ENCODE measurements at places on chromosomes 3 and 15.

DNA sequence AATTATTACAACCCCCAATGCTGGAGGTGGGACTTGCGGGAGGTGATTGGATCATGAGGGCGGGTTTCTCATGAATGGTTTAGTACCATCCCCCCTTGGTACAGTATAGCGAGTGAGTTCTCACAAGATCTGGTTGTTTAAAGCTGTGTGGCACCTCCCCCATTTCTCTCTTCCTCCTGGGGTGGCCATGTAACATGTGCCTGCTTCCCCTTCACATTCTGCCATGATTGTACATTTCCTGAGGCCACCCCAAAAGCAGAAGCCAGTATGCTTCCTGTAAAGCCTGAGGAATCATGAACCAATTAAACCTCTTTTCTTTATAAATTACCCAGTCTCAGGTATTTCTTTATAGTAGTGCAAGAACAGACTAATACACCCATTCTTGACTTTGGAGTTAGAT, 20.3 kb upstream of the PROK2 start:
- DNase-seq = no peak

- DNase-seq = no peak
Observed at GRCh38 chr3:71989165-71989564, 204.2 kb upstream of the PROK2 start.

- DNase-seq = no peak
Observed at GRCh38 chr3:155869691-155870090, 759 bp upstream of the GMPS start.

- no peak for DNase-seq
Observed at GRCh38 chr3:157110761-157111278, 49.1 kb downstream of the CCNL1 start.

- no peak for DNase-seq
Observed at GRCh38 chr15:82944056-82944455, 8.5 kb downstream of the HOMER2 start.

DNA sequence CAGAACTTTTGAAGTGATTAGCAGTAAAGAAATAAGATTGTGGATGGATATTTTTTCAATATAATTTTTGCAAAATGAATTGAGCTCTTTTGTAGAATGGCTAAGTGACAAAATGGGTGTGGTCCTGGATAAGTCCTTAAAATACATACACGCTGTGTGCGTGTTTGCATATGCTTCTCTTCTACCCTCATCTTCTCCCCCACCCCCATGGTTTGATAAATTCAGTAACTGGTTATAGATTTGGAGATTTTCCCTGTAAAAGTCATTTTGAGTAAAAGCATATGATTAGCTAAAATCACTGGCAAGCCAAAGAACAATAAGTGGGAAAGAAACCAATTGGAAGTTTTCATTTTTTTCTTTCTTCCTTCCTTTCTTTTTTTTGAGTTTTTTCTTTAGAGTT, 453.9 kb upstream of the MDFIC2 start:
- DNase-seq = no peak

GRCh38 chr15:89870006-89870405, 23.8 kb downstream of the AP3S2 start:
- no peak for DNase-seq

- no peak for DNase-seq
Observed at GRCh38 chr3:105353485-105354161, 13.1 kb upstream of the ALCAM start.

DNA sequence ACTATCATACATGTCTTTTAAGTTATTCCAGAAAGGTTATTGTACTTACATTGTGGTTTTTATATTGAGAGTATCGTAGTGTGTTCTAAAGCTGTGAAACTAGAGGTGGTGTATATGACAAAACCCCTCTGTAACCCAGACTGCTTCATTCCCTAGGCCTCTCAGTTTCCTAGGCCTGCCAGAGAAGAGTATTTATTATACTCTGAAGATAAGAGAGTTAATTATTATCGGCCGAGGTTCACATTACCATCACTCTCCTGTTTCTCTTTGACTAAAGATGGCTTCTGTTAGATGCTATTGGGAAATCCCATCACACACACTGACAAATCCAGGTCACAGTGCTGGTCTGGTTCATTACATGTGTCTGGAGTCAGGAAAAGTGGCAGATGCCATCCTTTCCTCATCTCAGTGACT, 20.5 kb downstream of the EXOSC7 start:
- no peak for DNase-seq

GRCh38 chr15:60297047-60297446, 100.7 kb downstream of the ANXA2 start:
- no peak for DNase-seq

DNA sequence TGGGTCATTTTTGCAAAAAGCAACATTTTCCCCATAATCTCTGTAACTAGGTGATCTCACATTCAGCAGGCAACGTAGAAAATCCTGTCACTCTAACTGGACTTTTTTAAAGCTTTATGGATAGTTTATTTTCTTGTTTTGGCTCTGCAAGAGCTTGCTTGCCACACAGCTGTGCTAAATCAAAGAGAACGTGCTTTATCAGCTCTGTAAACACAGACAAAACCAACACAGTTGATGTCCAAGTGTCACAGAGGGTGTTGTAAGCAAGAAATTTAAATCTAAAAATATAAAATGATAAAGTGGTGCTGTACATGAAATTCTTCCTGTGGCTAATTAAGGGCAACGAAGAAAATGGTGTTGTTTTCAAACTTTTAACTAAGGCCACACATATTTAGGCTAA, 97.5 kb upstream of the STAC start:
- no peak for DNase-seq

GRCh38 chr3:105367063-105367405, 325 bp downstream of the ALCAM start:
- no peak for DNase-seq

DNA sequence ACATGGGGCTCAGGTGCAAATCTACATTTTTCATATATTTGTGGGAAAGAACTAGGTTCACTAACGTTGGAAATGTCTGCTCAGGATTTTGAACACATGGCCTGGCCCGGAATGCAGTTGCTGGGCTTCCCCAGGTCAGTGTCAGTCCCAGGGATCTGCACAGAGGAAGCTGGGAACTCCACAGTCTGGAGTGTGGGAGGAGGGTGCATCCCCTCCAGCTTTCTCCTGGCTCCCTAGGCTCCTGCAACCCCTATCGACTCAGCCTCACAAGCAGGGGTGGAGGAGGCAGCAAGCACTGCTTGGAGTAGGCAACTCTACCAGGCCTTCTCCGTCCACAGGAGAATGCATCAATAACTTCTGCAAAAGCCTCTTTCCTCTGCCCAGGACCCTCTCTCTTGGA, 30.1 kb upstream of the HCN4 start:
- DNase-seq = no peak

- no peak for DNase-seq
Observed at GRCh38 chr3:35932995-35933394, 293.7 kb downstream of the ARPP21 start.

DNA sequence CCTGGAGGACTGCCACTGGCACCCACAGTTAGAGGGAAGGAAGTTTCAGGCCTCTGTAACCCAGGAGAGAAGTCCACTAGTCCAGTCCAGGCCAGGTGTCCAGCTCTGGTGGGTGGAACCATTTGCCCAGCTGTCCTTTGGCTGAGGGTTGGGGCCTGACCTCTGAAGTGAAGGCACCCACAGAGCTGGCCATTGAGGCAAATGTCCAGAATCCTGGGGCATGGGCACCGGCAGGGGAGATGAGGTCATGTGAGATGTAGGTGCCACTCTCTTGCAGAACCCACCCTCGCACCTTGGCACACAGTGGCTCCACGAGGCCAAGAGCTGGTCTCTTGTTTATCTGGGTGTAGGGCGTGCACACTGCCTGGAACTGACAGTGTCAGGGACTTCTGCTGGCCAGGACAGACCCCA, 162.8 kb downstream of the SMAD6 start:
- no peak for DNase-seq

GRCh38 chr3:64355401-64355807, 130.1 kb upstream of the PRICKLE2 start:
- no peak for DNase-seq

- DNase-seq = no peak
Observed at GRCh38 chr3:159266779-159267178, 464.9 kb downstream of the MFSD1 start.

DNA sequence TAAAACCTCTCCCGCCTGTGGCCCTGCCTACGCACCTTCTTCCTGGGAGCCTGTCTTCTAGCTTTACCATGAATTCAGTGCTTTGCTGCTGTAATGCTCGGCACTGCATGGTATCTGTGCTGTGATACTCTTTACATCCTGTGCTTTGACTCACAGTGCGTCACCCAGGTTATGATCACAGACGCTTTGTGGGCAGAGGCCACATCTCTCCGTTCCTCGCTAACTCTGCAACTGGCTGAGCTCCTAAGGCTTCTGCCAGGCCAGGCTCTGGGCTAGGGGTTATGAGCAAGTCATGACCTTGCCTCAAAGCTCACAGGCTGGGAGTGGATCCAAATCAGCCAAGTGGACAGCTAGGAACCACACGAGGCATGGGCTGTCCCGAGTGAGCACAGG, 23.2 kb downstream of the SPTBN5 start:
- DNase-seq = peak; percentile 49

DNA sequence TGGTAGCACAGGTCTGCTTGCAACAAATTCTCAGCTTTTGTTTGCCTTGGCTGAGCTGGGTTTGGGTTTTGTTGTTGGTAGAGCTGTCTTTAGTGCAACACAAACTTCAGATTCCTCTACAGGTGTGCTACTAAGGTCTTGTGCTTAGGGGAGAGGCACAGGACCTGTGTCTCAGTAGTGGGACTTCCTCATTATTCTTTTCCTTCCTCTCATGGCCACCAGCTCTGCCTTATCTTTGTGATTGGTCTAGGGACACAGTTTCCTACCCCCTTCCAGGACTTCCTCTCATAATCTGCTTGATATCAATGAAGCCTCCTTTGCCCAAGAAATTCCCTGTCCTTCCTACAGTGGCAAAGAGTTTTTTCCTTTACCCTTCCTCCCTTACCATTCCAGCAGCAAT, 24.9 kb upstream of the DNAAF4 start:
- DNase-seq = no peak

DNA sequence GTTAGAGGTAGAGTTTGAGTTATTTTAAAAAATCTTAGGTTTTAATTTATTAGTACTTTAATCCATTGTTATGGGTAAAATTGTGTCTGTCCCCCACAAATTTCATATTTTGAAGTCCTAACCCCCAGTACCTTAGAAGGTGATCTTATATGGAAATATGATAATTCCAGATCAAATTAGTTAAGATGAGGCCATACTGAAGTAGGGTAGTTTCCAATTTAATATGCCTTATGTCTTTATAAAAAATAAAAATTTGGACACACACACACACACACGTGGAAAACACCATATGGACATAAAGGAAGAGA, 18.6 kb upstream of the ADGRG7 start:
- DNase-seq = no peak

- DNase-seq = no peak
Observed at GRCh38 chr3:166446291-166446690, 609.1 kb upstream of the BCHE start.

DNA sequence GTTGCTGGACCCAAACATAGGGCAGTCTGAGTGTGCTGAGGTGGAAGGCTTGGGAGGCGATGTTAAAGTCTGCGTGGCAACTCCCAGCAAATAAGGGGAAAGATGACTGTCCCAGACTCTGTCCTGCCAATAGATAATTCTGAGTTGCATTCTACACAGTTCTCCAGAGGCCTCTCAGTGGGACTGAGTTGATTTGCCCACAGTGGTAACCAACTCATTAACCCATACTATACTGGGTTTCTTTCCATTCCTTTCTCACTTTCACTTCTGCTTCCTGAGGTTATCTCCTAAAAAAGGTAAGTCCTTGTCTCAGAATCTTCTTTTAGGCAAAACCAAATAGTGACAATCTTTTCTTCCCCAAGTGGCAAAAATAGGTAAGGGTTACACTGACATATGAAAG, 549.9 kb upstream of the DPPA4 start:
- DNase-seq = no peak

- DNase-seq = no peak
Observed at GRCh38 chr3:71955240-71956068, 170.5 kb upstream of the PROK2 start.

GRCh38 chr3:58607816-58608215, 30.6 kb upstream of the FAM107A start:
- DNase-seq = no peak

DNA sequence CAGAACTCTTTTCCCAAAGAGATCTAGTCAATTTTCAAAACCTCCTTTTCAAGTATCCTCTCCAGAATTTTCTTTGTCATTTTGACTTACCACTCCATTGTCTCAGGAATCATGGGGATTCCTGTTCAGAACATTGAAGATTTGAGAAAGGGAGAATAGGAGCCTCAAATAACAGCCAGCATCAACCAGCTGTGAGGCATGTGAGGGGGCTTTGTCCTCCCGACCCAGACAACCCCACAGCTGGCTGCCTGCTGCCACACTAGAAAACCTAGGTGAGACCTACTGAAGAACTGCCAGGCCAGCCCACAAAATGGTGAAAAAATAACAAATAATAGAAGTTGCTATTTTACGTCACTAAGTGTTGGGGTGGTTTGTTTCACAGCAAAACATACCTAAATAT, 5.9 kb upstream of the ARHGEF26 start:
- no peak for DNase-seq

- DNase-seq = no peak
Observed at GRCh38 chr3:168205451-168205850, 109.7 kb upstream of the GOLIM4 start.

All from activated CD4-positive, alpha-beta T cell treated with anti-CD3 and anti-CD28 coated beads, Interleukin-2, amount 50 U/mL, for 24 hours (primary cell).